ENCODE measurements at places on chromosomes 6 and 20. TPM values are rescaled to one million over a fixed set of nuclear protein-coding genes. Genes with fewer than 3 reads are reported as not detected.

DNA sequence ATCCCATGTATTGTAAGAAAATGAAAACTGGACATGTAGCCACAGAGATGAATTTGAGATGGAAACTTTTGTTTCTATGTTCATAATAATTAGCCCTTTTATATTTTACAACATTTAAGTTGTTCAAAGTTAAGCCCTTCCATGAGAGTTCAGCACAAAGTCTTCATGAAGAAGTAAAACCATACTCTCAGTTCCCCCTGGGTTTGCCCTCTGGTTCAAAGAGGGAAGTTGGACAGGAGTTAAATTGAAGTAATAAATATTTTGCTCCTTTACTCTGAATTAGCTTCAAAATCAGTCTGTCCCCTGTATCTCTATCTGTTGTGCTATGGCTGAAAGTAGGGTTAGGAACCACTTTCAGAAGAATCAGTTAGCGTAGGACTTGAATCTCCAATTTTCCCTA, 31.1 kb downstream of the PHACTR2 start:
- no peak for DNase-seq

- DNase-seq: peak; percentile 72
These were observed 90.9 kb downstream of the GJA10 start for GRCh38 chr6:89984926-89985750.

DNA sequence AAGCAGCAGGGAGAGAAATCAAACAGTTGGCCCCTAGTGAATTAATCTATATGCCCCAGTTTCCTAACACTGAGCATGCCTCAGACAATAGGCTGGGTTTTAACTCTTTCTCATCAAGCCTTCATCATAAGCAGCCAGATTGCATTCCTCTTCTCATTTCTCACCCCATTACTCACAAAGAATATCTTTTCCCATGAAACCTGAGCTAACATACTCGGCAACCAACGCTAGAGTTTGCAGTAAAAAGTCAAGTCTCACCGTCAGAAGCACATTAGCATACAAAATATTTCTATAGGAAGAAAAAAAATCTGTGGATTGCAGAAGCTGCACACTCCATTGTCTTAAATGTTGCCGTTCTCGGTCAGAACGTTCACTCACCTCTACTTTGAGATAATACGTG, 429.9 kb upstream of the ARID1B start:
- DNase-seq: no peak

- no peak for DNase-seq
These were observed 99.4 kb upstream of the ADTRP start for GRCh38 chr6:11878029-11878428.

DNA sequence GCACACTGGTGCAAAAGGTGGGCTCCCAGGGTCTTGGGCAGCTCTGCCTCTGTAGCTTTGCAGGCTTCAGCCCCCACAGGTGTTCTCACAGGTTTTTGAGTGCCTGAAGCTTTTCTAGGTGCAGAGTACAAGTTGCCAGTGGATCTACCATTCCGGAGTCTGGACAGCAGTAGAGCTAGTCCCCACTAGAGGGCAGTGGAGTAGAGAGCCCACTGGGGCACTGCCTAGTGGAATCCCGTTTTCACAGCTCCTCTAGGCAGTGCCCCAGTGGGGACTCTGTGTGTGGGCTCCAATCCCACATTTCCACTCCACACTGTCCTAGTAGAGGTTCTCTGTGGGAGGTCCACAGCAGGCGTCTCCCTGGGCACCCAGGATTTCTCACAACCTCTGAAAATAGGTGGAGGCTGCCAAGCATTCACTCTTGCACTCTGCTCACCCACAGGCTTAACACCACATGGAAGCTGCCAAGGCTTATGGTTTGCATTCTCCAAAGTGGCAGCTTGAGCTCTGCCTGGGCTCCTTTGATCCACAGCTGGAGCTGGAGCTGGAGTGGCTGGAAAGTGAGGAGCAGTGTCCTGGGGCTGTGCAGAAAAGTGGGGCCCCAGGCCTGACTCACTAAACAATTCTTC, 86.3 kb upstream of the PROKR2 start:
- DNase-seq: no peak

GRCh38 chr6:12585497-12585958, 131.0 kb upstream of the PHACTR1 start:
- DNase-seq: peak; percentile 94

ZBP1 gene
- total RNA-seq: not detected

CDH22 gene
- total RNA-seq: 0.13 TPM

RIPOR3 gene
- total RNA-seq: 0.13 TPM
